Right ventricle myocardium inferior (tissue), 1 donor: ENCODE measurements at places on chromosomes 6 and 20. TPM values are rescaled to one million over a fixed set of nuclear protein-coding genes. Genes with fewer than 3 reads are reported as not detected.

Gene OR2B6
- not detected for total RNA-seq

Gene CASS4
- 0.41 TPM for total RNA-seq

Gene BMP2
- total RNA-seq = 2.3 TPM

DNA sequence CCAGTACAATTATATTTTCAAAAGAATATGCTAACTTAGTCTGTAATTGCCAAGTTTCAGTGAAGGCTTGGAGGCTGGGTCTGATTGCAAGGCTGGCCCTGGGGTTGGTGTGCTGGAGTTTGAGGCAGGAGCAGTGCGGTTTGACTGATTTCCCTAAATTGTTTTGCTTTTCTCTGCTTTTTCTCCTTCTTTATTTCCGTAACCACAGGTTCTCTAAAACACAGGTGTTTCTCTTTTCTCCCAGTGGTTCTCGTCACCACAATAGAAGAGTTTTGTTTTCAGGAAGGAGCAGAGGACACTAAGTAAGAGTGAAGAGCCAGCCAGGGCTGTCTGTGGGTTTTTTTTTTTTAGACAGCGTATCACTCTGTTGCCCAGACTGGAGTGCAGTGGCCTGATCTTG lies 8.2 kb upstream of the SNX9 start:
- no peak for DNase-seq

DNA sequence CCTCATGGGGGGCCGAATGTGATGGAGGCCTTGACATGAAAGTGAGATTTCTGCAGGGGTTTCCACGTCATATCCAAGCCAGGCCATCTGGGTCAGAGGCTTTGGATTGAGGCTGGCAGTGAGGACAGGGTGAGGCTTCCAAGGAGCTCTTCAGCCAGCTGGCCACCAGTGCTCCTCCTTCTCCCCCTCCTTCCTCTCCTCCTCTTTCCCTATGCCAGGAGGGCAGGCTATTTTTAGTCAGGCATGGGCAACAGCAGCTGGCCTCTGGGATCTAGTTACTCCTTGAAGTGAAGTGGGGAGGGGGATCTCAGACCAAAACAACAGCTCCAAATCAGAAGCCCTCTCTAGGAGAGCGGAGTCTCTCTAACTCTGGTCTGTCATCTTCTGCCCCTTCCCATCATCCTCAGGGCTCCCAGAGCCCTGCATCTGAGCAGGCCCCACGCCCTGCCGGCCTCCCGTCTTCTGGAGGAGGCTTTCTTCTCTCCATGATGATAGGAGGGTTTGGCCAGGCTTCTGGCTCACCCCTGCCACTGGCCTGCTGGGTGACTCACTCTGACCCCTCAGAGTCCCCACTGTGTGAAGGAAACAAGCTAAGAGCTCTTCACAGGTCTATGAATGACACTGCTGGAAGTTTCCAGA lies 612 bp downstream of the TNNC2 start:
- DNase-seq = no peak

Gene C6orf52
- total RNA-seq = 0.49 TPM

GRCh38 chr20:24909861-24910260 lies 39.2 kb upstream of the CST7 start:
- DNase-seq = no peak

DNA sequence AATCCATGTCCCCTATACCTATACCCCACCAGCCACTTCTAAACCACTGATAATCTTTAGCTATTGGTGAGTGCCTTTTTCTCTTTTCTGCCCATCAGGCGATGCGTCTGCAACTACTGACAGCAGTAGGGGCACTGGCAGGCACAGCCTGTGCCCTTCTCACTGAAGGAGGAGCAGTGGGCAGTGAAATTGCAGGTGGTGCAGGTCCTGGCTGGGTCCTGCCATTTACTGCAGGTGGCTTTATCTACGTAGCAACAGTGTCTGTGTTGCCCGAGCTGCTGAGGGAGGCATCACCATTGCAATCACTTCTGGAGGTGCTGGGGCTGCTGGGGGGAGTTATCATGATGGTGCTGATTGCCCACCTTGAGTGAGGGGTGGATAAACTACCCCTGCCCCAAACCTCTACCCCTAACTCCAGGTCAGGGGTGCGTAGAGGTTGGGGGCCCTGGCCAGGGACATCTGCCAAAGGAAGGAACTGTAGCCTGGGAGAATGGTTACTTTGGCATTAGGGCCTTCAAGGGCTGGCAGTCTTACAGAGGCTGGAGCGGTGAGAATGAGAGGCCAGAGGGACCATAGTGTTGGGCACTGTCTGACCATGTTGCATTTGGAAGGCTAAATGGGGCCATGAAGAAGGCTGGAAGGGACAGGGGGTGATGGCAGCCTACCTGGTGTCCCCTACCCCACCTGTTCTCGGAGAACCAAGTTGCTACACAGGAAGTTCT lies 851 bp upstream of the HSD17B8 start:
- no peak for DNase-seq
